ENCODE measurements at places on chromosomes 6 and 20. TPM values are rescaled to one million over a fixed set of nuclear protein-coding genes. Genes with fewer than 3 reads are reported as not detected.

The ID4 gene
- total RNA-seq = 4.5 TPM

The INSM1 gene
- total RNA-seq = 3.3 TPM

The SRMS gene
- 0.46 TPM for total RNA-seq

The PROKR2 gene
- total RNA-seq = 2.0 TPM

The NRN1 gene
- 0.66 TPM for total RNA-seq

The TP53TG5 gene
- 0.85 TPM for total RNA-seq

The HRH3 gene
- 2.9 TPM for total RNA-seq

The NFS1 gene
- 36.1 TPM for total RNA-seq

The MCHR2 gene
- total RNA-seq = not detected

The MUC21 gene
- not detected for total RNA-seq

The MOCS1 gene
- 18.5 TPM for total RNA-seq

DNA sequence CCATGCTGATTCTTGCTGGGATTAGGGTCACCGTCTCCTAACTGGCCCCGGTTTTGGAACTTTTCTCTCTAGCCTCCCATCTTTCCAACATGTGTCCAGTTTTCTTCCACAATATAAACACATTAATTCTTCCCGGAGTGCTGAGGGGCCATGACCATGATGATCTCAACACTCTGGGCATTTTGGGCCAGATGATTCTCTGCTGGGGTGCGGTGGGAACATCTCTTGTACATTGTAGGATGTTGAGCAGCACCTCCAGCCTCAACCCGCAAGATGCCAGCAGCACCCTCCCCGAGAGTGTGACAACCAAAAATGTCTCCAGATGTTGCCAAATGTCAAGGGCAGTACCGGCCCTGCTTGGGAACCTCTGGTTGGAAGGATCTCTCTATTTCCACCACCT, 164.8 kb downstream of the TFAP2C start:
- DNase-seq = no peak
- peaks cover 11% of the 10 kb centered on the region for H3K36me3 ChIP-seq
- no peak overlapping the region for H3K4me3 ChIP-seq
- no peak overlapping the region for H3K27ac ChIP-seq

- no peak overlapping the region for H3K4me3 ChIP-seq
- H3K27ac ChIP-seq = no peak overlapping the region
- peaks cover 32% of the 10 kb centered on the region for H3K27me3 ChIP-seq
Observed at GRCh38 chr20:2625062-2625461, 27.4 kb upstream of the NOP56 start.

DNA sequence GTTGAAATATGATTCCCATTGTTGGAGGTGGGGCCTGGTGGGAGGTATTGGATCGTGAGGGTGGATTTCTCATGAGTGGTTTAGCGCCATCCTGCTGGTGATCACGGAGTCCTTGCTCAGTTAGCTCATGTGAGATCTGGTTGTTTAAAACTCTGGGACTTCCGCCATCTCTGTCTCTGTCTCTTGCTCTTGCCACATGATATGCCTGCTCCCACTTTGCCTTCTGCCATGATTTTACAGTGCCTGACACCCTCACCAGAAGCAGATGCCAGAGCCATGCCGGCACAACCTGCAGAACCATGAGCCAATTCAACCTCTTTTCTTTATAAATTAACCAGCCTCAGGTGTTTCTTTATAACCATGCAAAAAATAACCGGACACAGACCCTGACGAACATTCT, 44.7 kb upstream of the ZFP64 start:
- DNase-seq = no peak
- H3K4me3 ChIP-seq = no peak overlapping the region
- H3K27ac ChIP-seq = no peak overlapping the region
- H3K36me3 ChIP-seq = no peaks in the 10 kb centered on the region

DNA sequence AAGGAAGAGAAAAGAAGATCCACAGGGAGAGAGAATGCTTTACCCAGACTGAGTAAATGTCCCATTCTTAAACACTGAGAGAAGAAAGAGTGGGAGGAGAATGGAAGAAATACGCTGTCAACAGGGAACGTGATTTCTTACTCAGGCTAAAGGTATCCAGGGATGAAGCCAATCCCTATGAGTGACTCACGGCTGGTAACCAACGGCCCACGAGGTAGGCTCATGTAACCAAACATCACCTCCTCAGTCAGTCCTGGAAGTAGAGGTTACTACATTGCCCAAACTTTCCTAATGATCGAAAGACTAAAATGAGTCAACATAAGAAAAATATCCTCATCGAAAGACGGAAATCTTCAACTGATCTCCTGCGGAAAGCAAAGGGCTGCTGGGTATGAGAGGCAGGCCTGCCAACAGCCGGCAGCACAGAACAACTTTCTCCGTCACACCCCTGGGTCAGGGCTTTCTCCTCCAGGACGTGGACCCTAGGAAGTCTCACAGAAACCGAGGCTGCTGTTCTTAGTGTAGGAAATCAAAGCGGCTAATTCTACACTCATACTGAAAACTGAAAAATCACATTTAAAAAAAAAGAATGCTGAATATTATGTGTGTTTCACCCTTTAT, 292.6 kb downstream of the GMDS start:
- 0 out of 2 replicates have a peak overlapping the region, but pooled peaks have one; percentile 1 for H3K27ac ChIP-seq
- DNase-seq = no peak
- peaks cover 8% of the 10 kb centered on the region for H3K4me1 ChIP-seq
- H3K4me3 ChIP-seq = no peak overlapping the region
- H3K27me3 ChIP-seq = no peaks in the 10 kb centered on the region
- H3K36me3 ChIP-seq = no peaks in the 10 kb centered on the region

DNA sequence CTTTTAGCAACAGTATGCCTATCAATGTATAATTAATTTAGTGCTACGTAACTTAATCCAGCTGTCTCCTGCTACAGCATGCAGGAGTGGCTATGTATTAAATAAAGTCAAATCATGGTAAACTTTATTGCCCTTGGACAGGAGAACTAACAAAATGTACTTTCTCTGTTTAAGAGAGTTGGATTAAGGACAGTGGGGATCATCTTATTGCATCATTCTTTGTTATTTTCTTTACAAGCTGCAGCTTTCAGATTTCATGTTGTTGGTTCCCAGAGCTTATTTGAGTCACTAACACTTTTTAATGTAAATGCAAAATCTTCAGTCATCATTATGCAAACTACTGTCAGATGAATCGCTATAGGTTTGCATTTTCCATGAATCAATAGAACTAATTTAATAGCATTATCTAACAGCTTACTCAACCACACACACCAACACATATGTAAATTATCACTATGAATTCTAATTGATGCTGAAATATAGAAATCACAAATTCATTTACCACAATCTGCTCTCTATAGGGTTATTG, 424.7 kb downstream of the MMUT start:
- no peaks in the 10 kb centered on the region for H3K4me1 ChIP-seq
- H3K27me3 ChIP-seq = no peaks in the 10 kb centered on the region
- H3K36me3 ChIP-seq = no peaks in the 10 kb centered on the region
- H3K27ac ChIP-seq = no peak overlapping the region

DNA sequence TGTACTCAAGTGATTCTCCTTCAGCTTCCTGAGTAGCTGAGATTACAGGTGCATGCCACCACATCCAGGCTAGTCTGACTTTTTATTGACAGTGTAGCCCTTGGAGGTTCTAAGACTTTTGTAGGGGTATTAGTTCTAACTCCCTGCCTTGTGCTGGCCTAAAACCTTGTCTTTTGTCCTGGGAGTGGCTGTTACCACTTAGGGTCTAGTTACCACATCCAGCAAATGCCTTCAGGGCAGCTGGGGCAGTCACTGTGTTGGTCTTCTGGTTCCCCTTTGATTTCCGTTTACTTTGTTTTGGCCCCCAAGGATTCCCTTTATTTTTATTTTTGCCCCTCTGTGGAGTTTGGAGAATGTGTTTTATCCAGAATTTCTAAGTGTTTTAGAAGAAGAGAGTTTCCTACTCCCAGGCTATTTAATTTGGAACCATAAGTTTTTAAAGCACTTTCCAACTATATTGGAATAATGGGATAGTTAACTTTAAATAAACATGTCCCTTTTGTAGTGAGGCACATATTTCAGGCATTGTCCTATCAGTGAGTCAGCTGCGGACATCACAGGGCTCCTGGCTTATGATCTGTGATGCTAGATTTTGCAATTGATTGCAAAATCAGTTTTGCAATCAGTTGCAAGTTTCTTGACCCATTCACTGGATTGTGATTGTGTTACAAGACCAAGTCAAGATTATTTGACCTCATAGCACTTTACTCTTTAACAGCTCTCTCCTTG, 25.0 kb downstream of the IL22RA2 start:
- DNase-seq = no peak
- H3K27ac ChIP-seq = no peak overlapping the region
- no peaks in the 10 kb centered on the region for H3K27me3 ChIP-seq
- H3K36me3 ChIP-seq = no peaks in the 10 kb centered on the region

DNA sequence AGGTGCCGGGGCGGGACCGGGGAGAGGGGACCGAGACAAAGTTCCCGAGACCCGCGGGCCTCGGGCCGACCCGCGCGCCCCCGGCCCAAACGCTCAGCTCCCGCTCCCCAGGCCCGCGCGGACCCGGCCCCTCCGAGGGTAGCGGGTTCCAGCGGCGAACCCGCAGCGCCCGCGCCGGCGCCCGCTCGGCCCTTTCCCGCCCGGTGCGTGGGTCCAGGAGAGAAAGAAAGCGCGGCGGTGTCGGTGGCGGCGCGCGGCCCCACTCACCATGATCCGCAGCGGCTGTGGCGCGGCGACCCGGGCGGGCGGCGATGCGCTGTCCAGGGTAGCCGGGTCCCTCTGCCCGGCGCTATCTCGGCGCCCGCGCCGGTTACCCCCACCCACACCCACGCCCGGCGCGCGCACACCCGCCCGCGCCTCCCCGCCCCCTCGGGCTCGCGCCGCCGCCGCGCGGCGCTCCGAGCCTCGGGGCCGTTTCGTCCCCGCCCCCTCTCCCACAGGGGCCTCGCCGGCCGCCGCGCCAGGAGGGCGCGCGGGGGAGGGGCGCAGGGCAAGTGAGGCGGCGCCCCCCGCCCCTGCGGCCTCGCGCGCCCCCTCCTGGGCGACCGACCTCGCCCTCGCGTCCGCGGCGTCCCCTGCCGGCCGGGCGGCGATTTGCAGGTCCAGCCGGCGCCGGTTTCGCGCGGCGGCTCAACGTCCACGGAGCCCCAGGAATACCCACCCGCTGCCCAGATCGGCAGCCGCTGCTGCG, at the start of gene ELOVL2:
Gene ELOVL2, minus strand, starts transcription at position 345 of the 751 bp plus-strand sequence. Its CDS starts 75 bp downstream, at position 270.
- H3K27ac ChIP-seq = no peak within 1 kb of the TSS
- peak; percentile 70 for DNase-seq
- peaks cover 14% of the 10 kb centered on the region for H3K4me1 ChIP-seq
- no peaks in the 10 kb centered on the region for H3K36me3 ChIP-seq
- H3K27me3 ChIP-seq = peaks cover 61% of the 10 kb centered on the region
- H3K4me3 ChIP-seq = peak within 1 kb of the TSS; percentile 84

DNA sequence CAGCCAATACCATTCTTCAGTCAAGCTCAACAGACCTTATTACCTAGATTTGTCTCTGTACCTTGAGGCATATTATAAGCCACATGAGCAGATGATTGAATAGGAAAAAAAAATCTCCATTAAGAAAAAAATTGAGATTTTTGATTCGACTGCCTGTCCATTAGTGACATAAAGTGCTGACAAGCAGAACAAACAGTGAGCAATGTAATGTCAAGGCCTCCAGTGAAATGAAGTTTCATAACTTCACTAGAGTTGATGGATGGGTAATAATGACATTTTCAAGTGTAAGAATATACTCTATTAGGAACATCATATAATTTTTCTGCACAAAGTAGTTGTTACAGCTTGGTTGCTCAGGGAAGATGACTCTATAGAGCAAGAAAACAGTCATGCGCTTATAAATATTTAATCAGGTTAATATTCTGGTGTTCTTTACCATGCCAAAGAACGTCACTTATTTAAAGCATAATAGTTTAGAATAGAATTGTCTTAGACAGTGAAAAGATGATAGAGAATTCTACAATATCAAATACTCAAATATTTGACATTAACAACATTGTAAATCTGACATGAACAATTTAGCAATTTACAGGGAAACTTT, 783.7 kb downstream of the EPHA7 start:
- H3K4me3 ChIP-seq = no peak overlapping the region
- H3K4me1 ChIP-seq = no peaks in the 10 kb centered on the region
- no peaks in the 10 kb centered on the region for H3K27me3 ChIP-seq
- no peaks in the 10 kb centered on the region for H3K36me3 ChIP-seq

DNA sequence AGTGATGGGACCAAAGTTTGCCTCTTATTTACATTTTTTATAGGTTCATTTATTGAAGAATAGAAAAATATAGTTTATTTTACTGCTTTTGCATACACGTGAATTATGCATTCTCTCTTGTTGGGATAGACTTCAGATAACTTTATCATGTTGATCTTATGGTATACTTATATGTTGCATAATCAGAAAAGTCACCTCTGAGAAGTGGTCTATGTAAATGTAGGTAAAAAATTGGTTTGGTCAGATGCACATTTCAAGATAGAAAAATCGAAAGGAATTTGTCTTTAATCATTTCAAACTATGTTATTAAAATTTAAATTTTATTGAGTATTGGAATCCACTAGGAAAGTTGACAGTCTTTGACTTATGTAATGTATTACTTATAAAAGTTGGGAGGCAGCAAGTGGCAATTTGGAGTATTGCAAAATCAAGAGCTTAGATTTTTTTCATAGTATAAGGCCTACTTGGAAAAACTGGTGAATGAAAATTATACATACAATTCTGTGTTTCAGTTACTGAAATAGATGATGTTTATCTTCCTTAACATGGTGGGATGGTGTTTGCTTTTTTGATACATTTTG, 2.4 kb downstream of the PHF3 start:
- no peak overlapping the region for H3K27ac ChIP-seq
- H3K36me3 ChIP-seq = no peaks in the 10 kb centered on the region
- peaks cover 17% of the 10 kb centered on the region for H3K27me3 ChIP-seq

- no peaks in the 10 kb centered on the region for H3K36me3 ChIP-seq
- H3K4me1 ChIP-seq = peaks cover 9% of the 10 kb centered on the region
- H3K4me3 ChIP-seq = no peak overlapping the region
- H3K27me3 ChIP-seq = no peaks in the 10 kb centered on the region
Observed at GRCh38 chr20:51380401-51381385, 161.8 kb downstream of the NFATC2 start.

- H3K27ac ChIP-seq = no peak overlapping the region
- no peaks in the 10 kb centered on the region for H3K27me3 ChIP-seq
- 0 out of 2 replicates have a peak, but pooled peaks cover 1% of the 10 kb centered on the region for H3K4me1 ChIP-seq
- no peak for DNase-seq
- H3K36me3 ChIP-seq = no peaks in the 10 kb centered on the region
- H3K4me3 ChIP-seq = no peak overlapping the region
Observed at GRCh38 chr20:20697325-20697845, 15.1 kb downstream of the RALGAPA2 start.

DNA sequence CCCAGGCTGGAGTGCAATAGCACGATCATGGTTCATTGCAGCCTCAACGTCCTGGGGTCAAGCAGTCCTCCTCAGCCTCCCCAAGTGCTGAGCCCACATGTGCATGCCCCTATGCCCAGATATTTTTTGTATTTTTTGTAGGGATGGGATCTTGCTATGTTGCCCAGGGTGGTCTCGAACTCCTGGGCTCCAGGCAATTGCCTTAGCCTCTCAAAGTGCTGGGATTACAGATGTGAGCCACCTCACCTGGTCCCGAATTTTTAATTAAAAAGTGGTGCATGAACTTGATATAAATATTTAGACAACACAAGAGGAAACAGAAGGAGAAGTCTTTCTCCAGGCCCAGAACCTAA, 7.1 kb upstream of the RNF114 start:
- H3K36me3 ChIP-seq = no peaks in the 10 kb centered on the region
- H3K4me1 ChIP-seq = peaks cover 4% of the 10 kb centered on the region
- no peak for DNase-seq
- H3K27ac ChIP-seq = no peak overlapping the region

GRCh38 chr6:90221403-90221802, 75.2 kb downstream of the BACH2 start:
- peaks cover 11% of the 10 kb centered on the region for H3K36me3 ChIP-seq
- DNase-seq = no peak
- no peak overlapping the region for H3K4me3 ChIP-seq
- no peaks in the 10 kb centered on the region for H3K27me3 ChIP-seq

GRCh38 chr6:169978615-169979161, 227.3 kb downstream of the ERMARD start:
- H3K4me1 ChIP-seq = no peaks in the 10 kb centered on the region
- H3K27me3 ChIP-seq = no peaks in the 10 kb centered on the region
- no peak overlapping the region for H3K4me3 ChIP-seq
- H3K27ac ChIP-seq = no peak overlapping the region
- no peaks in the 10 kb centered on the region for H3K36me3 ChIP-seq
